ENCODE measurements at places on chromosomes 12 and 14.

GRCh38 chr14:29953501-29953900 lies 25.9 kb upstream of the PRKD1 start:
- DNase-seq, result no peak

DNA sequence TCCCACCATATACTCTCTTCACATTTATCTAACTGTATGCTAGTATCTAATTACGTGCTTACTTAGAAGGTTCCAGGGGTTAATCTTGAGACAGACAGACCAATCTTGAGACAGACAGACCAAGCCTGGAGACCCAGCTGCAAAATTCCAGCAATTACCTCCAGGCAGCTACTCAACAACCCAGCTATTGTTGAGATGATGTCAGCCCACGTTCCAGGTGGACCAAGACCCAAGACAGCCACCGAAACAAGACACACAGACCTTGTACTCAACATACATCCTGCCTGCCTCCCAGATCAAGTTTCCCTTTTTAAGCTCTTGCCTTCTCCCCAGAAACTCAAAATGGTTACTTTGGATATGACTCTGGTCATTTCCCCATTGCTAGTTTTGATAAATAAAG lies 64.9 kb upstream of the VASH1 start:
- no peak for DNase-seq

- no peak for DNase-seq
These were observed 29.0 kb downstream of the RTL1 start for GRCh38 chr14:100874411-100875091.

DNA sequence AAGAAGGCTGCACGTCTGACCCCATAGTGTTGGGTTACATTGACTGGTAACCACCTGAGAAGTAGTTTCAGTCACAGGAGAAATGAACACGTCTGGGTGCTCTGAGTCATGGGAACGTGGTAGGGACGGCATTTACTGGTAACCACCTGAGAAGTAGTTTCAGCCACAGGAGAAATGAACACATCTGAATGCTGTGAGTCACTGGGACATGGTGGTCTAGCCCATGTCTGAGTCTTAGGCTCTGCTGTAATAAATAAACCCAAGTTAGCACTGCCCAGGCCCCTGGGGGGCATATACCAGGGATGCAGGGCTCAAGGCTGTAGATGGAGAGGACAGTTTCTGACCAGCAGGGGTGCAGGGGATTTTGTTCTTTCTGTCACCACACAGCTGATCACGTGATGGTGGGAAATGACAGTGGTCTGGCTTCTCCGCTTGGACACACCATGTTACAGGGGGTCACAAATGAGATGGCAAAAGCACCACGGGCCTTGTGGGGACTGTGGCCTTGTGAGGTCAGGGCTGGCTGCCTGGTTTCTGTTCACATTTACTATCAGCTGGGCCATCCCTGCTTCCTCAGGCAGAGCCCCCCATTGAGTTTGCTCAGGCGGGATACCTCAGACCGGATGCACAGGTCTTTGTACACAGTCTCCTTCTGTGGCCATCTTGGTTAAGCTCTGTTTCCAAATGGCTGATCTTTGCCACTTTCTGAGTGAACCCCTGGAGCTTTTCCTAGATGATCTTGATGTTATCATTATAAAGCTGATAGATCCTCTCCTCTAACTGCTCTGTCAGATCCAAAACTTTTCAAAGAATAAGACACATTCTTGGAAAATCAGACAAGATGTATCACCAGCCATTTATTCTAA lies 9.8 kb upstream of the C12orf42 start:
- DNase-seq, result no peak

- DNase-seq, result no peak
These were observed 316.4 kb downstream of the NOVA1 start for GRCh38 chr14:26281280-26281998.

DNA sequence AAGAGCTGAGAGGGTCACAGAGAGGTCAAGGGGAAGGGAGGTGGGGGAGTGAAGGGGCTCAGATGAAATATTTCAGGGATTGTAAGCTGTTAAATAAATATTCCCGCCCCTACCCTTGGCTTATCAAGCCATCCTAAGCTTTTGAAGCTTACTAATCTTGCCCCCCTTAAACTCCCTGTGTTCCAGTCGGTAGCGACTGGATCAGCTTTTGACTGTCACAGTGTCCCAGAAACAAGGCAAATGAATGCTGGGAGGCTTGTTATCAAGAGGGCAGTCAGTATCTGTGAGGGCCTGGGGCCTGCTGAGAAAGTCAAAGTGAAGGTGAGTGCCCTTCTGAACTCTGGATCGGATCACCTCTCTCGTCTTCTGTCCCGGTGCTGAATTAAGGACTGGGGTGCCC lies 128.1 kb downstream of the DACT1 start:
- DNase-seq, result no peak

GRCh38 chr12:89721291-89721987 lies 12.8 kb upstream of the ATP2B1 start:
- DNase-seq, result peak; percentile 12

GRCh38 chr14:87185961-87186560 lies 806.9 kb downstream of the GALC start:
- DNase-seq, result no peak

DNA sequence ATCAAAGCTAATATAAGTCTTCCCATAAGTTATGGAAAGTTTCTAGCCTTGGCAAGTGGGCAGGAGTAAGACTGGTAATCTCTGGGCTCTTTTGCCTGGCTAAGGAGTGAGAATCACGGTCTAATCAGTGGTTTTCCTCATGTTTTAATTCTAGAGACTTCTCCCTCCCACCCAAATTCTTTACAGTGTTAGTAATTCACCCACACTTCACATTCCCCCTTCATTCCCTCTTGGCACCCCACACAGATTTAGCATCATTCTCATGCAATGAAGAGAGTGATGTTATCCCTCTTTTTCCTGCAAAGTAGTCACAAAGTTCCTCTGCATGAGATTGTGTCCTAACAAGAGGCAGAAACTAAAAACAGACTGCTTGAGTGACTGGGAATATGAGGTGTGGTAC lies 28.6 kb upstream of the CACNA2D4 start:
- DNase-seq, result no peak

GRCh38 chr12:107537464-107538119 lies 148.0 kb upstream of the PWP1 start:
- DNase-seq, result no peak

GRCh38 chr12:22014041-22014782 lies 31.8 kb upstream of the CMAS start:
- no peak for DNase-seq

Measured in frontal cortex (tissue), 4 donors.